IgD-negative memory B cell (primary cell): ENCODE measurements at places on chromosomes 5 and 9. TPM values are rescaled to one million over a fixed set of nuclear protein-coding genes. Genes with fewer than 3 reads are reported as not detected.

The SH3RF2 gene
- polyA plus RNA-seq: not detected

The SUSD1 gene
- 3.4 TPM for polyA plus RNA-seq

The INSL4 gene
- not detected for polyA plus RNA-seq

The CDO1 gene
- polyA plus RNA-seq: not detected
